Cerebellum (tissue), 4 donors: ENCODE measurements at places on chromosomes 13 and 19.

- DNase-seq = no peak
Observed at GRCh38 chr19:5851302-5851701, at the start of gene FUT3. FUT3 (minus strand) TSS chr19:5851449.

- no peak for DNase-seq
Observed at GRCh38 chr13:51660813-51661212, 76.6 kb downstream of the WDFY2 start.

- no peak for DNase-seq
Observed at GRCh38 chr19:23436944-23437343, 41.7 kb upstream of the ZNF91 start.

GRCh38 chr19:39085392-39085791, 1.2 kb downstream of the ACP7 start:
- no peak for DNase-seq

- DNase-seq = no peak
Observed at GRCh38 chr19:2978772-2979171, 1.4 kb downstream of the TLE6 start.

- DNase-seq = no peak
Observed at GRCh38 chr19:47319923-47320871, 10.5 kb downstream of the C5AR1 start.

DNA sequence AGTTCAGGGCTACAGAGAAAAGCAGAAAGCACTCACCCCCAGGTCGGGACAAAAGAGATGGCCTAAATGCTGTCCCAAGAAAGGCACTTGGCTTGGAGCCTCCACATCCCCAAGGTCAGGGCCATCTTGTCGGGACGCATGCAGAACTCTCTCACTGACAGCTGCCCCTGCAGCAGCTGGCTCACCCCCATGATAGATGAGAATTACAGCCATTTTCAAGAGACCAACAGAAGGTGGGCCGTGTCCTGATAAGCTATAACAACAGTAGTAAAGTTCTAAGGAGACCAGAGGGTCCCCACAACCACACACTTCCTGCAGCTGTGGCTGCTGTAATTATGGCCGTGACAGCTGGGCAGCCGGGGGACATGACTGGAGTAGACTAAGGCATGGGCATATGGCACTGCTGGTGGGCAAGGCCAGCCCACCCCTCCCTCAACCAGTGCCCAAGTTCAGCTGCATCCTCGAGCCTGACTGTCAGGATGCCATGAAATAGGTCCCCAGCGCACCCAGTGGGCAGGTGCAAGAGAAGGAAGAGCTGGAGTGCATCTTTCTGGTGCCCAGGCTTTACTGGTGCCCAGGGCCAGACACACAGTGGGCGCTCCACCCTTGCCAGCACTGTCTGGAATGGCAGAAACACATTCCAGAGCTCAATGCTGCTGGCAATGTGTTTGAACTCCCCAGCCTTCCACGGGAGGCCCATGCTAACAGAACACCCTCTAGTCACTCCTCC, 436.7 kb upstream of the ZNF507 start:
- no peak for DNase-seq

GRCh38 chr13:111862836-111863815, 203.8 kb upstream of the SOX1 start:
- DNase-seq = no peak

- DNase-seq = no peak
Observed at GRCh38 chr19:16899566-16900075, 10.8 kb downstream of the F2RL3 start.

DNA sequence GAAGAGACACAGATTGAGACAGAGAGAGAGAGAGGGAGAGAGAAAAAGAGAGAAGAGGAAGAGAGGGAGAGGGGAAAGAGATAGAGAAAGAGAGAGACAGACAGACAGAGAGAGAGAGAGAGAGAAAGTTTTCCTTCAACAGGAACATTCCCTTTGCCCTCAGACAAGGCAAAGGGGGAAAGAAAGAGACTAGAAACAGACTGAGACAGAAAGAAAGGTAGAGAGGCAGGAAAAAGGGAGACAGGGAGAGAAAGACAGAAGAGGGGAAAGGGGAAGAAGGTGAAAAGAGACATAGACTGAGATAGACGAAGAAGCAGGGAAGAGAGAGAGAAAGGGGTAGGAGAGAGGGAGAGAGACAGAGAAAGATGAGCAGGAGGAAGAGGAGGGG, 18.5 kb upstream of the ZNF175 start:
- no peak for DNase-seq

DNA sequence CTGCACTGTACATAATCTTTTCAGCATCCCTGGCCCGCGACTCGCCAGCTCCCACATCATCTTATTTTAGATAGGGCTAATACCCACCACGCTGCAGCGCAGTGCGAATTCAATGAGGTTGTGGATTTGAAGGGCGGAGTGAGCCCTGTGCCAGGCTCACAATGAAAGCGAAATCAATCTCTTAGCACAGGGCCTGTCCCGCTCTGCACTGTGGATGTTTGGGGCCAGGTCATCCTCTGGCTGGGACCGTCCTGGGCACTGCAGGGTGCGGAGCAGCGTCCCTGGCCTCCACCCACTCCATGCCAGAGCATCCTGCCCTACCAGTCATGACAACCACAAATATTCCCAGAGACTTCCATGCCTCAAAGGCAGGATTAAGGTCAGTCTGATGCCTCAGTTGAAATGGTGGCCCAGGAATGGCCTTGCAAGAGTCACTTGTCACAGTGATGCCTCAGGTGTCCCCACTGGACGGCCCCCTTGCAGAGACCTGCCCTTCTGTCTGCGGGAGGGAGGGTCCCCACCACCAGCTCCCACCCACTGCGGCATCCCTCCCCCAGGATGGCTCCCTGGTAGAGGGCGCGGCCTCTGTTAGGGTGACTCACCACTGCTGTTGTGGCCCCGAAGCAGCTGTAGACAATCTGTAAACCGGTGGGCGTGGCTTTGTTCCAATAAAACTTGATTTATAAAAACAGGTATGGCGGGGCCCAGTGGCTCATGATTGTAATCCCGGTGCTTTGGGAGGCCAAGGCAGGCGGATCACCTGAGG, 5.6 kb downstream of the UHRF1 start:
- DNase-seq = no peak

GRCh38 chr13:98295371-98295770, 118.3 kb upstream of the RNF113B start:
- no peak for DNase-seq

DNA sequence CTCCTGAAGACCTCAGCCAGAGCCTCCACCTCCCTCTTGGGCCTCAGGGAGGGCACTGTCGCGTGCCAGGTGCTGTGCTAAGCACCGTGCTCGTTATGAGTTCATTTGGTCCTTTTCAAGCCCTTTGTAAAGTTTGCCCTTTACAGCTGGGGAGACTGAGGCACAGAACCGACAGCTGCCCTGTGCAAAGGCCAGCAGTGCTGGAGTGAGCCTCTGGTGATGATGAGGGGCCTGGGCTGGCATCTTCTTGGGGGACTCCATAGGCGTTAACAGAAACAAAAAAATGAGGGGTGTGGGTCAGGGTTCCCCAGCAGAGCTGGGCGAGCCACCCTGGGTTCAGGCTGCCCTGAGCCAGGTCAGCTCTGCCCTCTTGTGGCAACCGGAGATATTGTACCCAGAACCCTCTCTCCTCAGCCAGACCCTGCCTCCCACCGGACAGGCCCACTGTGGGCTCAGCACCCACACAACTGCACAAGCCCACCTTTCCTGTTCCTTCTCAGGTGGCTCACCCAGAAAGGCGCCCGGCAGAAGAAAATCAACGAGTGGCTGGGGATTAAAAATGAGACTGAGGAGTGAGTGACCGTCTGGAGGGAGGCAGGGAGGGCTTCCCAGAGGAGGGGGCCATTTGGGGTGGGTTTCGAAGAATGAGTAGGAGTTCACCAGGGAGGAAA, 5.5 kb upstream of the IFI30 start:
- DNase-seq = peak; percentile 67
